ENCODE measurements at places on chromosomes 7 and 10.

- no peak for DNase-seq
These were observed 42.4 kb downstream of the DLG5 start for GRCh38 chr10:77884181-77884580.

DNA sequence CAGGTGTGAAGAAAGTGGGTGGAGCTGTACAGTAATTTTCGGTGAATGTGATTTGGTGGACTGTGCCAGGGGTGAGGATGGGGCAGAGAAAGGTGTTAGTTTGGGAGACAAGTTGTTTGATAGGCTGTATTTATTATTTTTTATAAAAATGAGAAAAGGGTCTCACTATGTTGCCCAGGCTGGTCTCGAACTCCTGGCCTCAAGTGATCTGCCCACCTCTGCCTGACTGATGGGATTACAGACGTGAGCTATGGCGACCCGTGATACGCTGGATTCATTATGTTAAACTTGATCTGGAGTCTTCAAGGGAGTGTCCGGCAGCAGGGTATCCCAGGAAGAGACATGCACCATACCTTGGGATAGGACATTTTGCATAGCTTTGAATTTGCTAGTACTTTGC is 1.3 kb downstream of the KAT6B start:
- no peak for DNase-seq

GRCh38 chr7:7177044-7177517 is 5.3 kb upstream of the C1GALT1 start:
- no peak for DNase-seq

DNA sequence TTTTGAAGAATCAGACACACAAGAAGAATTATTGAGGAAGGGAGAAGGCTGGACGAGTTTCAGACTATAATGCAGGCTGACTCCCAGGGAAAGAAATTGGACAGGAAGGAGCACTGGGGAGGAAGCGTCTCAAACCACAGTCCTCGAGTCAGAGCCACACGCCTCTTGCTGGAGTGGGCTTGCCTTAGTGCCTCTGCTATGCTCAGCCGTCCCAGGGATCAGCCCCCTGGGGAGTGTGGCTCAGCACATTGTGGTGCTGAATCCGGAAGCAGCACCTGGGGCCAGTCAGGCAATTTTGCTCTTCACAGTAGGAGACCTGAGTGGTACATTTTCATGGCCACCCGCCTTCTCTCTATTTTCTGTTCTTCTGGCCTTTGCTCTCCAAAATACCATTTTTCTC is 67.4 kb upstream of the SLC35G1 start:
- no peak for DNase-seq

- no peak for DNase-seq
These were observed 51.1 kb upstream of the LYZL1 start for GRCh38 chr10:29237786-29238185.

GRCh38 chr7:124310934-124311390 is 278.1 kb upstream of the TMEM229A start:
- DNase-seq, result no peak

DNA sequence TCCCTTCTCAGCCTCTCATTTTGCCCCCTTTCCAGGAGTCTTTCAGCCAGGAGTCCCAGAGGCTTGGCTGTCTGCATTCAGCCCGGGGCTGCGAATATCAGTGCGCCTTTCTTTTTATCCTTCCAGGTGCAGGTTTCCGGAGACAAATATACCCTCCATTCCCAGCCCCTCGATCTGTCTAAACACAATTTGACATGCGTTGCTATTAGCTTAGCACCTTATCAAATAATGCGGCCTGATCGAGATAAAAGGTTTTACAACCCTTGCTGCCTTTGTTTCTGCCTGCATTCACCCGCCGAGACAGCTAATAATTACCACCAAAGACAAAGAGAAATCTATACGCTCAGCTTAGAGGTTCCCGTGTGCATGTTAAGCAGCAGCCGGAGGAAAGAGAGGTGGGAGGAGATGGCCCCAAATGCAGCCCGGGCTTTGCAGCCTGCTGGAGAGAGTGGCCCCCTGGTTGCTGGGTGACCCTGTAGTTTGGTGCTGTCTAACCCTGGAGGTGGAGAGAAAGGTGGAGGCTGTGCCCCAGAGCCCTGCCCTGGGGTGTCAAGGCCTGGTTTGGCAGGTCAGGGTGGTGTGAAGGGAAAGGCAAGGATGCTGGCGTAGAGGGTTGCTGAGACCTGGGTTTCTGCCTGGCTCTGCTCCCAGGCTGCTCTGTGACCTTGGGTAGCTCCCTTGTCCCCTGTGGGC is 185.3 kb downstream of the RPS24 start:
- peak; percentile 68 for DNase-seq

DNA sequence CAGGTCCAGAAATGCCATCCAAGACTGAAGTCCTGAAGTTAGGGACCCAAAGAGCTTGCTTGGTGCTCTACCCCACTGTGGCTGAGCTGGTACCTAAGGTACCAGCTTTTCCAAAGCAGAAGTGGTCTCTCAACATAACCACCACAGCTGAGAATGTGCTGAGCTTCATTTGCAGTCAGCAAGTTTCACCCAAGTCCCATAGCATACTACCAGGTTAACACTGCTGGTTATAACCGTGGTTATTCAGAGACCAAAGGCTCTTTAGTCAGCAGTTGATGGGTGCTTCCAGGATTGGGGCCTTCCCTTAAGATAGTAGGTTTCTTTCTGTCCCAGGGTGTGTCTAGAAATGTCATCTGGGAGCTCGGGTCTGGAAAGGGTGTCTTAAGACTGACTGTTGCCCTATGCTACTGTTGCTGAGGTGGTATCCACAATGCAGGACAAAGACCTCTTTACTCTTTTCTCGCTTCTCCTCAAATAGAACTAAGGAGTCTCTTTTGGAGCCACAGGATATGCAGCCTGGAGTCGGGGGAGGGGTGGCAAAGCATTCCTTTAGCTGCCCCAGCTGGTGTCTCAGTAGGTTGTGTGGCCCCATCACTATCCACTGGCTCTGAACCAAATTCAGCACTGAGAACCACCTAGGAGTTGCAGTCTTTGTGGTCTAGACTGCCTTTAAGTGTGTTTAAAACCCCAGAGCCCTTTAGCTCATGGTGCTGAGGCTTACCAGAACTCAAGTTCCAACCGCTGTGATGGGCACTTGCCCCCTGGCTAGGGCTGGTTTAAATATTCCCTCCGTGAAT is 354.9 kb upstream of the SEMA3C start:
- no peak for DNase-seq

DNA sequence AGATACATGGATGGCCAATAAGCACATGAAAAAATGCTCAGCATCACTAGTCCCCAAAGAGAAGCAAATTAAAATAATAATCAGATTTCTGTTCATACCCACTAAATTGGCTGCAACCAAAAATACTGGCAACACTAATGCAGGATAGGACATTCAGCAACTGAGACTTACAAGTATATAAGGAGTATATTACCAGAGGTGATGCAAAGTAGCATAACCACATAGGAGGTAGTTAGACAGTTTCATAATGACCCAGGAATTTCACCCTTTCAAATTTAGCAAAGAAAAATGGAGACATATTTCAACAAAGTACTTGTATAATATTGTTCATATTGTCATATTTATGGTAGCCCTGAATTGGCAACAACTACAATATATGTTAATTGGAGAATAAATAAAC is 727.8 kb downstream of the GRID1 start:
- DNase-seq, result no peak

GRCh38 chr7:157020514-157021070 is 10.1 kb upstream of the MNX1 start:
- DNase-seq, result no peak

- DNase-seq, result peak; percentile 35
These were observed 884 bp downstream of the ICA1 start for GRCh38 chr7:8260871-8261694.
